Activated CD4-positive, CD25-positive, alpha-beta regulatory T cell (primary cell): ENCODE measurements at places on chromosomes 5 and 9.

GRCh38 chr5:77984587-77984986 lies 208.4 kb upstream of the TBCA start:
- DNase-seq: no peak

GRCh38 chr9:111058166-111058565 lies 19.9 kb upstream of the LPAR1 start:
- DNase-seq: no peak

DNA sequence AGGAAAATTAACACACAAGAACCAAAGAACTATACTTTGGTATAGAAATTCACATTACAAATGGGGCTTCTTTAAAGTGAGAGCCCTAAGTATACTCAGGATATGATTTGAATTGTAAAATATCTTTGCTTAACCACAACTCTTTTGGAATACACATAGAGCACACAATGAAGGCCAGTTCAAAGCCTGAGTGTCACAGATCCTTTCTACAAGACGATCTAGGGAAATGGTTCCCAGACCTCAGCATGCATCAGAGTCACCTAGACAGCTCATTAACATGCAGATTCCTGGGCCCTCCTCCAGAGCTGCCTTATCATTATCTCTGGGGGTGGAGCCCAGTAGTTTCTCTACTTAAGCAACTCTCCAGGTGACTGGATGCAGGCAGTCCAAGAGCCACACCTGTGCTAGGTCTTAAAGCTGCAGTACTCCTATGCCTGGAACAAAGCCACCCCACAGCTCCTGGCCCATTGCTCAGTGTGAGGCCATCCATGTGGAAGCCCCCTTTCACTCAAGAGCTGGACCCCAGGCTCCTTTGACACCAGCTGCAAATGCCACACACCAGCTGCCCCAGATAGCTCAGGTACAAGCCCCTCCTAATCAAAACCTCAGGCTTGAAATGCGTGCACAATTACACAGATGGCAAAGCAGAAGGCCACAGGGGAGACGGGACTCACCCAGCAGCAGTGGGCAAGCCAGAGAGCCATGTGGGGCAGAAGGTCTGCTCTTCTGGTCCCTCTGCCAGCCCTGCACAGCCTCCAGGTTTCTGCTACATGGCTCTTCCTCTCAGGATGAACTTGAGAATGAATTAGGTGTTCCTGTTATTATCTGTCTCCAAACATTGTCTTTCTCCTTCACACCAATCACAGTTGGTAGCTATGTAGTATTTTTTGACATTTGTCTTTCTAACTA lies 106.1 kb downstream of the SH3TC2 start:
- DNase-seq: no peak

DNA sequence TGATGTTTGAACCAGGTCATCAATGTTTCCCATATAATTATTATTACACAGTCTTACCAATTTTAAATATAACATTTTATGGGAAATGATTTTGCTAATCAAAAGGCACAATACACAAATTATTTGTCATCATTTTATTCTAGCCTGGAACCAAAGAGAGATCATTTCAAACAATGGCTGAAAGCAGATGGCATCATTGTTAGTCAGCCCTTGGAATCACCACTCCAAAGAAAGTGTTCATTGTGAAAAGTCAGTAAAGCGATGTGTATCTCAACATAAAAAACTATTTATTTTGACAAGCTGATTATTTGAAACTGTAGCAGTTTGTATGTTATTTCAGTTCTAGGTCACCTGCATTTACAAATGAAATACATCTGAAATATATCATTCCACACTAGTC lies 1068.7 kb downstream of the CDH12 start:
- no peak for DNase-seq

GRCh38 chr9:13023498-13023897 lies 248.7 kb downstream of the LURAP1L start:
- no peak for DNase-seq

GRCh38 chr9:133278161-133279114 lies 3.4 kb upstream of the ABO start:
- no peak for DNase-seq

DNA sequence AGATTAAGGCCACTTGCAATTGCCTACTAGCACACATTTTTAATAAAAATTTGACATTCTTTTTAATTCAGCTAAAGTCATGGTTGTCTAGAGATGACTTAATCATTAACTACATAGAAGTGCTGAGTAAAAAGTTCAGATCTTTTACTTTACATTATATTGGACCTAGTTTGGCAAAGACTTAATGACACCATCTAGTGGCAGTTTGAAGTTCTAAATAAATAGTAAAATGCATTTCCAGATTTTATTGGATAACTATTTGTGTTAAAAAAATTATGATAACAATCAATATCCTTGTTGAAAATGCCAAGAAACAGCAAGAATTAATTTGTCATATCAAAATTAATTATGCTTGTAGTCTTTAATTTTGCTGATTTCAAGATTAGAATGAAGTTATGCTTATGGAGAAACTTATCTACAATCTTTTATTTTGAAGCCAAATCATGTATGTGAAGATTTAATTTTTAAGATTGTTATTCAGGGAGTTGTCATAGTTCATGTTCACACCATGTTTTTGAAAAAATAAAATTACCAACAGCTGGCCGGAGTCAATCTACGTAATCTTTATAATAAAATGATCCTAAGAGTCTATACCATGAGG lies 69.6 kb upstream of the PJA2 start:
- DNase-seq: no peak

- no peak for DNase-seq
Measured at GRCh38 chr5:14179446-14179845, 36.3 kb downstream of the TRIO start.
